ENCODE measurements at places on chromosomes 5 and 9.
A peak's percentile ranks its signal among the peaks of the same experiment; 100 is the strongest.

DNA sequence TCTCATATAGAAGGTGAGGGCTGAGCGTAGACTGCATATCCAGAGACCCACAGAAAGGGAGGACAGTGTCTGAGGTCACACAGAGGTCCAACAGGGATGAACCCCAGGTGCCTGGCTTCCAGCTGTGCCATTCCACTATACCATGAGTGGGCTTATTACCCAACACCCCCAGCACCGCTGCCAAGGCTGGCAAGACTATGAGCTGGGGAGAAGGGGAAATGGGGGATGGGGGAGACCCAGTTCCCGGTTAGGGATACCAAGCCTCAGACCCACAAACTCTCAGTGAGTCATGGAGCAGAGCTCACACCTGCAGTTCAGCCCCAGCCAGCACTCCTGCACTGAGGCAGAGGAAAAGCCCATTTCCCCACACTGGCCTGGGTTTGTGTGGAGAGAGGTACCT is 106.4 kb downstream of the PSD2 start:
- no peak for DNase-seq

DNA sequence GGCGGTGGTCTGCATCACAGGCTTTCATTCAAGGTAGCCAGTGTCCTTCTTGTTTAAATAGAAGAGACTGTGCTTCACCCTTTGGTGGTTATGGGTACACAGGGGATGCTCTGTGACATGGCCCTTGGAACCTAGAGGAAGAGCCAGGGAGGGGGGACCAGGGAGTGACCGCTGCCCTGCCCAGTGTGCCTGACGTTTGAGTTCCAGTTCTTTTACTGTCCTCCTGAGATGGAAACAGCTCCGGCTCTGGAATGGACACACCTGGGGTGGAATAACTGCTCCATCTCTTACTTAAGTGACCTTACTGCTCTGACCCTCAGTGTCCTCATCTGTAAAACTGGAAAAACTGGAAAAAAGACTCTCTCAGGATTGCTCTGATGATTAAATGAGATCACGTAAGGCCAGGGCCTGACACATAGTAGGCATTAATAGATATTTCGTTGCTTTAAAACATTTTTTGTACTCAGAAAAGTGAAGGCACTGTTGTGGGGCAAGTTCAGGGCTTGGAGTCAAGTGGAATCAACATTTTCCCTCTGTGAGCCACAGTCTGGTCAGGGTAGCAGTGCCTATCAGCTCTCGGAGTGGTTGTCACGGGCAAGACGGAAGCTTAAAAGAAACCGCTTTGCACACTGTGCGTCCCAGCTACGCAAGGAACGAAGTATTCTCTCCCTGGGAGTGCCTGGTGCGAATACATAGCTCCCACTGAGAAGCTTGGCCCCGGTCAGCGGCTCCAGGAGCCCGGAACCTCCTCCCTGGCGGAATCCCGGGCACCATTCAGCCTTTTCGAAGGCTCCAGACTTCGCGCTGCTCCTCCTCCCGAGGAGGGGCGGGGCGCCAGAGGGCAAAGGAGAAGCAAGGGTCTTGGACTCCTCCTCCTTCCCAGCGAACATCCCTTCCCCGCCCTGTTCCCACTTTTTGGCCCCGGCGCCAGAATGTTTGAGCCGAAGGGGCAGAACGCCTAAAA is 5.8 kb downstream of the POU4F3 start:
- DNase-seq: no peak

DNA sequence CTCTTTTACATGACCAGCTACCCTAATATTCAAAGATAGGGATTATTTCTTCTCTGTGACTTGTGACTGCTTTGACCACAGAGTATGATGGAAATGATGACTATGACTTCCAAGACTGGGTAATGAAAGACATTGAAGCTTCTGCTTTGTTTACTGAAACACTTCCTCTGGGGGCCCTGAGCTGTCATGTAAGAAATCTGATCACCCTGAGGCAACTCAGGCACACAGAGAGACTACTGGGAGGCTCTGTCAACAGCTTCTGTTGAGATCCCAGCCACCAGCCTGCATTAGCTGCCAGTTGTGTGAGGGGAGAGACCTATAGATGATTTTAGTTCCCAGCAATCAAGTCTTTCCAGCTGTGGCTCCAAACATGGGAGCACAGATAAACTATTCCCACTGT is 76.5 kb downstream of the KCTD16 start:
- no peak for DNase-seq

- DNase-seq: peak; percentile 80
These were observed 360.1 kb downstream of the KDM4C start for GRCh38 chr9:7117676-7118561.

GRCh38 chr5:65925601-65926275 is 637 bp upstream of the ERBIN start:
- DNase-seq: peak; percentile 87

- no peak for DNase-seq
These were observed 113.3 kb upstream of the ZNF608 start for GRCh38 chr5:124859556-124860290.
